Activated T-helper 1 cell treated with anti-CD3 and anti-CD28 coated beads, Interleukin-2, amount 50 U/mL, for 16 hours (primary cell): ENCODE measurements at places on chromosomes 6 and 20.

- DNase-seq = no peak
Observed at GRCh38 chr6:117986396-117986795, 79.3 kb downstream of the SLC35F1 start.

- DNase-seq = no peak
Observed at GRCh38 chr6:139528471-139528870, 154.0 kb upstream of the CITED2 start.

- peak; percentile 6 for DNase-seq
Observed at GRCh38 chr6:166760288-166760687, 133.2 kb upstream of the RPS6KA2 start.

- DNase-seq = no peak
Observed at GRCh38 chr6:43269273-43270007, 26.2 kb downstream of the TTBK1 start.

DNA sequence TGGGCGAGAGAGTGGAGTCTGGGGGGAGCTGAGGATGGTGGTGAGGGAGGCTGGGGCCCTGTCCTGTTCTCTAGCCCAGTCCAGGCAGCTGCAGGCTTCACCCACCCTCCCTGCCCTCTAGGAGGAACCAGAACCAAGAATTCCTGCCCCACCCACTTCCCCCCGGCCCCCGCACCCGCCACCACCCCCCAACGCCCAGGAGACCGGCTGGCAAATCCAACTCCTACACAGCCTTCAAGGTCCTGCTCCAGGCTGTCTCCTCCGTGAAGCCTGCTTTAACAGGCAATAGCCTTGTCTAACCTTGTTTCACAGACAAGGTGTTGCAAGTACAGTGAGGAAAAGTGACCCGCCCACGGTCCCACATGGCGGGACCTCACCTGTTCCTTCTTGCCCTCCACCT lies 2.4 kb downstream of the SPDEF start:
- DNase-seq = no peak
